ENCODE measurements at places on chromosomes 5 and 9.

GRCh38 chr5:126195410-126196100 is 227.7 kb upstream of the GRAMD2B start:
- DNase-seq: no peak

DNA sequence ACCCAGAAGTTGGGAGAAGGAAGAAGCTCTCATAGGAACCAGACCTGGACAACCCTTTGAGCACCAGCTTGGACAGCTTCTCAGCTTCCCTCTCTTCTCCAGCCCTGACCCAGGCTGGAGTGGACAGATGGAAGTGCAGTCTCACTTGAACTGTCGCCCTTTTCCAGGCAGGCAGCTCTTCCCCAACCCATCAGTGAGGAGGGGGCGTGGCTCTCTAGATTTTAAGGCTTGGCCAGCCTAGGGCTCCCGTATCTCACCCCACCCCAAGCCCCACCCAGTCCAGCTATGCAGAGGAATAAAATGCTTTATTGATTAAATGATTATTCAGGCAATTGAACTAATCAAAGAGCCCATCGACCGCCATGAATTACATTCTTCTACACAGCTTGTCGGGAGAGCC is 2.2 kb downstream of the PAX5 start:
- DNase-seq: no peak

- no peak for DNase-seq
These were observed at the start of gene KCNMB1 for GRCh38 chr5:170388818-170389549. KCNMB1 (minus strand) TSS chr5:170389367; CDS start chr5:170385447, 3,920 bp downstream.

DNA sequence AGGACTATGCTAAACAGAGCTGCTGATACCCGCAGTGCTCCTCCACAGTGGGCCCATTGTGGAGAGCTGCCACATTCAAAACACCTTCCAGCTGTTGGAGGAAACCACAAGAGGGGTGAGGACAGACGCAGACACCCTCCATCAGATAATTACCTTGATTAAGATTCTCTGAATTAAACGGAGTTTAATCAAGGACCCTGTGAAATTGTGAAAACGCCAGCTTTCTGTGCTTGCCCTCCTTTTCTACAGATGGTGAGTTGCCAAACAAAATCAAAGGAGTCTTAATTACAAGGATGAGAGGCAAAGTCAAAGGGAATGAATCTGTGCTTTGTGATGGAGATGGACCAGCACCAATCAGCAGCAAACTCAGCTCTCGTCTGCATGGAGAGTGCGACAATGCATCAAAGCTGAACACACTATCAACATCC is 596.1 kb downstream of the ELAVL2 start:
- no peak for DNase-seq

GRCh38 chr9:21856301-21857094 is 54.1 kb downstream of the MTAP start:
- DNase-seq: peak; percentile 88

- no peak for DNase-seq
These were observed 119.8 kb upstream of the NEK6 start for GRCh38 chr9:124137944-124138335.

DNA sequence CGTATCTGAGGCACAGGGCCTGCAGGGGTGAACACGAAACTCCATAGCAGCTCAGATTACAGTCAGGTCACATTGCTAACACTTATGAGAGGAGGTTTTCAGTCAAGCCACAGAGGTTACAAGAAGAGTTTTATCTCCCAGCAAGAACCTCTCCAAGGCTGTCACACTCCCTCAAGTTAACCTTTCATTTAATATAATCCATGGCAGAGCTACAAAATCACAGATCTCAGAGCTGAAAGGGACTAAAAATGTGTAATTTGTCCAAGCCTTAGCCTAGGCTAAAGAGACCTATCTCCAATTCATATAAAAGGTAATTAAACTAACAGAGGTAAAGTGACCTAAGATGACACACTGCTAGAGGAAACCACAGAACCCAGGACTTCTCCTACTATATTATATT is 57.2 kb downstream of the MLANA start:
- DNase-seq: no peak

- no peak for DNase-seq
These were observed 2.2 kb upstream of the CEL start for GRCh38 chr9:133059623-133060022.

DNA sequence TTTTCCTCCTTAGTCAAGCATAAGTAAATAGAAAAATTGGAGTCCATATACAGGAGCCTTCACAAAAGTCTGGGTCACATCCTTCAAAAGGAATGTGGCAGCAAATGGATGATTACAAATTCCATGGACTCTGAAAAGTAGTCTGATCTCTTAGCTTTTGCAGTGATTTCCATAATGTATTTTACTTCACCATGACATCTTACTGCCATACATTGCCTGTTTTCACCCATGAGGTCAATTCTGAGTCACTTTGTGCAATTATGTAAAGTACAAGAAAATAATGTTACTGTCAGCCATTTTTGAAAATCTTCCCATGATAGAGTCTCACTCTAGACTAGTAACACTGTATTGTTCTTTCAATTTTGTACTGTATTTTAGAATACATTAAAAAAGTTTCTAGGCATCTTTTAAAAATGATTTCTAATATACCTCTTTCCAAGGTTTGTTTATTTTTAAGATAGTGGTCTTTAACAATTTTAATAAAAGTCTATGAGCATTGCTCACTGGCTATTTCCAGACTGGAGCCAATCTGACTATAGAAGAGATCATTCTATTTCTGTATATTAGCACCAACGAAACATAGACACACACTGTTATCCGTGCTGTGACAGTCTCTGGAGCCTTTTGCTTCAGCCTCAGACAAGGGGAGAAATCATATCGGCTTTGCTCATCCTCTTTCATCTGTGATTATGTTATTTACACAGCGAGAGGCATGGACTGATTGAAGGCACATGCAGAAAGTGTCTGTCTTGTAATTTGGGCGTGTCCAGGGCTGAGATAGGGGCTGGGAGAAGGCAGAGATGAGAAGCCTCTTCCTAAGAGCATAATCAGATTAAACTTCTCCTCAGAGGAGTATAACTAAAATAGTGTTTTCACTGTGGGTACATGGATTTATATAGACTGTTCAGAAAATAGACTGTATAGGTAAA is 22.9 kb upstream of the ACTBL2 start:
- peak; percentile 44 for DNase-seq

DNA sequence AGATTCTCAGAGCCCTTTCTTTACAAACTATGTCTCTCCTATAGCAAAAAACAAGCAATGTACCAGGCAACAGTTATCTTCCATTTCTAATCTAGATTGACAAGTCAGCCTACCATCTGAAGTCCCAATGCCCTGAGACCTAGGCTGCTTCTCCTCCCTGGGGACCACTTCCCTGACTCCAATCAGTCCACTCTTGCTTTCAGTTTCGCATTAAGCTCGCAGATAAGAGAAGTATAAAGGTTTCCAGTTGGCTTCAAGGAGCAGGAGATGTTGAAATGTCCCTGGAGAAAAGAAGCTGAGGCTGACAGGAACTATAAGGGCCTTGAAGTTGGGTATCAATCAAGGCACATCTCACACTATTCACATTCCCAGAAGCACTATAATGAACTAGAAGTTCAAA is 32.3 kb downstream of the ERP44 start:
- peak; percentile 28 for DNase-seq

Data from foreskin fibroblast (primary cell).